ENCODE measurements at places on chromosomes 3 and 15. TPM values are rescaled to one million over a fixed set of nuclear protein-coding genes. Genes with fewer than 3 reads are reported as not detected.

Gene CAND2
- polyA plus RNA-seq: 36.6 TPM

Gene LDHAL6B
- polyA plus RNA-seq: not detected

Gene TRH
- polyA plus RNA-seq: not detected

Gene RPP25
- 3.5 TPM for polyA plus RNA-seq

Gene ERICH6
- not detected for polyA plus RNA-seq

Gene SLC22A13
- polyA plus RNA-seq: 0.09 TPM

Gene GOLGA8T
- polyA plus RNA-seq: 0.32 TPM

Gene AP3B2
- 0.34 TPM for polyA plus RNA-seq

Gene CEP63
- 34.6 TPM for polyA plus RNA-seq

Measured in right cardiac atrium (tissue), 5 donors.